Activated CD4-positive, alpha-beta T cell treated with anti-CD3 and anti-CD28 coated beads, Interleukin-10, Interleukin-2, amounts not matched to agents 100 ng/mL and 50 ng/mL, durations not matched to agents 16 hours and 8 hours (primary cell): ENCODE measurements at places on chromosomes 6 and 20.

- no peak for DNase-seq
Observed at GRCh38 chr6:156645097-156645496, 132.1 kb upstream of the ARID1B start.

DNA sequence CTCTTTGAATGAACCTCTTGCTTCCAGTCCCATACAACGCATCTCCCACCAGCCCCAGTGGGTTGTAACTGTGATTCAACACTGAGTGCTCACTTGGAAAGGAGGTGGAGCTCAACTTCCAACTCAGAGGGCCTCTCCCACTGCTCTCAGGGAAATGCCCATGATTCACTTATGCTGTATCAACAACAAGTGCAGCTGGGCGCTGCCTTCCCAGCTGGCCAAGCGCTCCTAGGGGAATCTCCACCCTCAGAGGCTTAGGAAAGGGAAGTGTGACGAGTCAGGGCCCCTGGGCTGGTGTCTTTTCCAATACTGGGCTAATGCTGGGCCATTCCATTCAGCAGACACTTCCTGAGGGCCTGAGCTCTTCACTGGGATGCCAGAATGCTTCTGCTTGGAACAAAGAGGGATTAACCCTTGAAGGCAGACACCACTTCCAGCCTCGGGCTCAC lies 8.1 kb upstream of the OCSTAMP start:
- peak; percentile 67 for DNase-seq

- DNase-seq = no peak
Observed at GRCh38 chr6:131950767-131951575, at the start of gene CCN2. TSS of gene CCN2 (minus strand) at chr6:131951372. CDS start at chr6:131951172, 200 bp downstream.

GRCh38 chr6:161804838-161805237 lies 531.0 kb upstream of the AGPAT4 start:
- DNase-seq = no peak

- no peak for DNase-seq
Observed at GRCh38 chr6:137136065-137136464, 37.4 kb downstream of the IL22RA2 start.

GRCh38 chr6:107156617-107157016 lies 41.3 kb upstream of the BEND3 start:
- no peak for DNase-seq

GRCh38 chr6:134456226-134456625 lies 138.3 kb upstream of the SGK1 start:
- peak; percentile 38 for DNase-seq

DNA sequence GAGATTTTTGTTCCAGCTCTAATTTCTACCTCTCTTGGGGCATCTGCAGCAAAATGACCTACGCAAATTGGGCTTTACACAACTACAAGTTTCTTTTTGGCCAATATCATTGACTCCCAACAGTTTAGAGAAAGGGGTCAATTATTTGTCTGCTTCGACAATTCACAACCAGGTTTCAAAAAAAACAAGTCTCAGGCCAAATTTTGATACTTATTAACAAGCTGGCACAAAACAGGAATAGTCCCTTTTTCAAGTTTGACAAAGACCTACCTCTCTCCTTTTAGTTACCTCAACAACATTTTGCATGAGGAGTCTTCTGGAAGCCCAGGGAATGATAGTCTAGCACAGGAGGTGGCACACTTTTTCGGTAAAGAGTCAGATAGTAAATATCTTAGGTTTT lies 97.9 kb upstream of the TSHZ2 start:
- DNase-seq = no peak

GRCh38 chr6:132227904-132228303 lies 173.4 kb downstream of the MOXD1 start:
- DNase-seq = no peak

DNA sequence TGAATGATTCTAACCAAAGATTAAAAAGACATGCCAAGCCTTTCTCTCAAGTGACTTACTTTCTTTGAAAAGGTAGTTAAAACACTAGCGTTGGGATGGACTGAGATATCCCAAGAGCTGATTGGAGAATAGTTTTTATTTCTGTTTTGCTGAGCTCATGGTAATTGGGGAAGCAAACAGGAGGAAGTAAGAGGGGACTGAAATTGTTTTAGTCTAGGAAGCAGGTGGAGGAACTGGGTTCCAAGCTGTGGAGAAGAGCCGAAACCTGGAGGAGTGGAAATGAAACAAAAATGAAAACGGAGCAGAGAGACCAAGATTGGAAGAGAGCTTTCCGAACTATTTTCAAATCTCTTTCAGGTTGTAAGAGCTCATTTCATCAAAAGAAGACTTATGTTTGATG lies 59.9 kb upstream of the TENT5A start:
- no peak for DNase-seq

DNA sequence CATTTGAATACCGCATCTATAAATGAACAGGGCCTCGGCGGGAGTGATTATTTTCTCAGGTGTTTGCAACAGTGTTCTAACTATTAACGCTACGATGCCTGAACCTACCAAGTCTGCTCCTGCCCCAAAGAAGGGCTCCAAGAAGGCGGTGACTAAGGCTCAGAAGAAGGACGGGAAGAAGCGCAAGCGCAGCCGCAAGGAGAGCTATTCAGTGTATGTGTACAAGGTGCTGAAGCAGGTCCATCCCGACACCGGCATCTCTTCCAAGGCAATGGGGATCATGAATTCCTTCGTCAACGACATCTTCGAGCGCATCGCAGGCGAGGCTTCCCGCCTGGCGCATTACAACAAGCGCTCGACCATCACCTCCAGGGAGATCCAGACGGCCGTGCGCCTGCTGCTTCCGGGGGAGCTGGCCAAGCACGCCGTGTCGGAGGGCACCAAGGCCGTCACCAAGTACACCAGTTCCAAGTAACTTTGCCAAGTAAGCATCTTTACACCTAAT lies 70.9 kb downstream of the HFE start:
- peak; percentile 96 for DNase-seq

GRCh38 chr20:16477632-16478031 lies 95.6 kb downstream of the KIF16B start:
- DNase-seq = no peak

DNA sequence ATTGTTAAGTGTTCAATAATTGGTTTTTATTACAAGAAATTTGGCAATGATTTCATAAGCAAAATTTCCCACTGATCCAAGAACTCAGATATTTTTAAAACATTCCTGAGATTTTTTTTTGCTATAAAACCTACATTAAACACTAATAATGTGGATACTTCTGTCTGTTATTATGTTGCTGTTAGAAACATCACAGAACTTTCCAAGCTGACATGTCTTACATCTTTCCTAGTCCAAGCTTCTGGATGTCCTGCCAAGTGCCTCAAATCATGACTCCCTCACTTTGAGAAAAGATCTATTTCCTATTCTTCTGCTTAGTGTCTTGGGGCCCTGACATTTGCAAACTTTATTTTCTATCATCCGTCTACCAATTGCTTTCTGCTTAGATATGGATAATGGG lies 110.8 kb downstream of the RFPL4B start:
- no peak for DNase-seq

DNA sequence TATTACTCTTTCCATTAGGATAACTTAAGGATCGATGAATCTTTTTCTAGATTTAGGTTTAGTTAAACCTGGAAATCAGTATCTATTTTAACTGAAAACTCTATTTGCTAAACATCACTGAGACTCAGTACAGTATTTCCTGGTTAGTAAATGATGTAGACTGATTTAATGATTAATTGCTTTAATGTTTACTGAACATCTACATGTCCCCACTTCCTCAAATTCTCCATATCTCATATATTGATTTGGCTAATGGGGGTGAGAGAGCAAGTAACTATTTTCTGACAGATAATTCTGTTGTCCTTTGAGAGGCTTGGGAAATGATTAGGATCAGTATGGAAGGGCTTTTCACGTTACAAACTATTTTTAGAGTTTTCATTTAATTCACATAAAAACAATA lies 10.3 kb downstream of the MKKS start:
- no peak for DNase-seq

DNA sequence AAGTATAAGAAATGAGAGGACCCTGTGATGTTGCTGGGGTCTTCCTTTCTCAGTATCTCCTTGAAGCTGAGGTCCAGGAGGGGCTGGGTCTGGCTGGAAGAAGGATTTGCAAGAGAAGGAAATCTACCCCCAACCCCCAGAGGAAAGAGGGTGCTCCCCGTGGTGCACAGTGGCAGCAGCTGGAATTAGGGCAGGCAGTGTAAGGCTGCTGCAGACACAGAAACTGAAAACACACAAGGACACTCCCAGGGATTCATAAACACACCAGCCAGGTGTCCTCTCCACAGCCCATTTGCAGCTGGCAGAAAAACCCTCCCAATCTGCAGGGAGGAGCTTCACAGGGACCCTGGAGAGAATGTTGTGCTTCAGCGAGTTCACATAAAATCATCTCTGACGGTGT lies 297.2 kb downstream of the CDH26 start:
- DNase-seq = no peak

- peak; percentile 75 for DNase-seq
Observed at GRCh38 chr6:32244946-32245398, 21.1 kb upstream of the NOTCH4 start.

- DNase-seq = peak; percentile 52
Observed at GRCh38 chr6:111087871-111088667, 766 bp downstream of the SLC16A10 start.

DNA sequence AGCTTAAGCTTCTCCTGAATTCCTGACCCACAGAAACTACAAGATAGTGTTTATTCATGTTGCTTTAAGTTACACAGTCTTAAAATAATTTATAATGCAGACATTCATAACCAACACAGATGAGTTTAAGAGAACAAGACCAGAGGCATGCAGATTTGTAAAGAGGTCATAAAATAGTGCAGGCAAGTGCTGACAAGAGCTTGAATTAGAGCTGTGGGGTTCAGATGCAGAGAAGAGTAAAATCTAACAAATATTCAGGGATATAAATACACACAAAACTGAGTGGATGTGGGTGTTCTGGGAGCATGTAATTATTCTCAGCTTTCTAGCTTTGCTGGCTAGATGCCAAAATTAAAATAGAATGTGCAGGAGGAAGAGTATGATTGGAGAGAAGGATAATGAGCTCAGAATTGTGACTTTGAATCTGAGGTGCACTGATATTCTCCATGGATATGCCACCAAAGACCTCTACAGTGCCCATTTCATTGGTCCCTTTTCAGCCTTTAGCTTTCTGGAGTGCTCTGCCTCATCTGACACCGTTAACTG lies 291.9 kb upstream of the SGK1 start:
- DNase-seq = no peak

DNA sequence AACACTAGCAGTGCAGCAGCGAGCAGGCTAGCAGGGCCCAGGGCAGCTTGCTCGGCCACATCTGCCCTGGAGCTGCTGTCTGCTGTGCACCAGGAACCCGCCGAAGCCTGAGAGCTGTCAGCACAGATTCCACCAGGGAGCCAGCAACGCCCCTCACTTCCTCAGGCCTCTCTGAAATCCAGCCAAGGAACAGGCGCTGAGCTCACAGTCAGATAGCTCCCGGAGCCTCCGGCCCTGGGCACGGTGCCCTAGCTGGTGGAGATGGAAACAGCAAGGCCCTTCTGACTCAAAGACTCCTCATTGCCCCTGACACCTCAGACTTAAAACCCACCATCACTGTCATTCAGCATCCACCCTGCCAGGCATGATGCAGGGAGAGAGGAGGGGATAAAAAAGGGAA lies 839.4 kb downstream of the MAFB start:
- DNase-seq = no peak

DNA sequence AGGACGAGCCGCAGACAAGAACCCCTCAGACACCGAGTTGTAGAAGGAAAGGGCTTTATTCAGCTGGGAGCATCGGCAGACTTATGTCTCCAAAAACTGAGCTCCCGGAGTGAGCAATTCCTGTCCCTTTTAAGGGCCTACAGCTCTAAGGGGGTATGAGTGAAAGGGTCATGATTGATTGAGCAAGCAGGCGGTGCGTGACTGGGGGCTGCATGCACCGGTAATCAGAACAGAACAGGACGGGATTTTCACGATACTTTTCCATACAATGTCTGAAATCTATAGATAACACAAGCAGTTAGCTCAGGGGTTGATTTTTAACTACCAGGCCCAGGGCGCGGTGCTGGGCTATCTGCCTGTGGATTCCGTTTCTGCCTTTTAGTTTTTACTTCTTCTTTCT lies 226.4 kb upstream of the PLCB4 start:
- no peak for DNase-seq

DNA sequence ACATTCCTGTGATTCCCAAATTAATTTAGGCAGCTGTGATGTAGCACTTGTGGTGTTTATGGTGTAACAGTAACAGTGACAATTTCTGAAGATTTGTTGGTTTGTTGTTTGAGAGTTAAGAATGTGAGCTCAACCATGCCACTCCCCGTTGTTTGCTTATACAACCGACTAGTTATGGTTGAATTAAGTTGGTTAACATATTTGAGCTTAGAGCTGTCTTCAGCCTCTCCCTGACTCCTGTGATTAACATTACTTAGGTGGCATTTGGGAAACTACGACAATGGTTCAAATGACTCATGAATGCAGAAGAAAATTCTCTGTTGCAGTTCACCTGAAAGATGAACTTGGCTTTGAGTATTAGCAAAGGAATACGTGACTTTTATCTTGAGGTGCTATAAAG lies 35.9 kb upstream of the PRL start:
- no peak for DNase-seq

DNA sequence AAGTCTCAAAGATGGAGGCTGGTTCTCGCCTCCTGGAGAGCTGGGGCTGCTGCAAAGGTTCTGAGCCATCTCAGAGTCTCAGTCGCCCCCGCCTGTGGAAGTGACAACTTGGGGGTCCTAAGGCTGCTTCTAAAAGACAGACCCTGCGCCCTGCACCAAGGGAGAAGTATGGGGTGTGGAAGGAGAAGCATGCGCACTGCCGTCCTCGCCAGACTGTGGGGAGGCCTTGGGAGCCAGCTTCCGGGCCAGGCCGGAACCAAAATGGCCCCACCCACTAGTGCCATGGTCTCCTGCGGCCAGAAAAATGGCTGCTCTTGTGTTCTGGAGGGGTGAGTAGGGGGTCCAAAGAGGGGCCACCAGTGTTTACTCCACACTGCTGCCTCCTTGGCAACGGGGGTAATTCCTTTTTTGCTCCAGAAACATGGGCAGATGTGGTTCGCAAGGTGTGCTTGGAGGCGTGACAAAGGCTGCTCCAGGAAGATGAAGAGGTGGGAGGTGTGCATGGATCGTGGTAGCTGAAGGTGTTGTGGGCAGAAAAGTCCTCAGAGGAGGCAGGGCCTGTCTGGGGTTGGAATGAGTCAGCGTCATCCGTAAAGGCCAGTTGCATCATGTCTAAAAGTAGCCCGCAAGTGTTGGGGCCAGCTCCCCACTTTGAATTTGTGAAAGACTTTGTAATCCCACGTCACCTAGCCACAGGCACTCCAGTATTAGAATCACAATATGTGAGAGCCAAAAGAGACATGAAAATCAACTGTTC lies 329.8 kb upstream of the SOX4 start:
- peak; percentile 61 for DNase-seq

- peak; percentile 19 for DNase-seq
Observed at GRCh38 chr6:122476131-122476530, 4.5 kb upstream of the SERINC1 start.

- DNase-seq = no peak
Observed at GRCh38 chr6:133761706-133762105, 127.2 kb upstream of the TCF21 start.

DNA sequence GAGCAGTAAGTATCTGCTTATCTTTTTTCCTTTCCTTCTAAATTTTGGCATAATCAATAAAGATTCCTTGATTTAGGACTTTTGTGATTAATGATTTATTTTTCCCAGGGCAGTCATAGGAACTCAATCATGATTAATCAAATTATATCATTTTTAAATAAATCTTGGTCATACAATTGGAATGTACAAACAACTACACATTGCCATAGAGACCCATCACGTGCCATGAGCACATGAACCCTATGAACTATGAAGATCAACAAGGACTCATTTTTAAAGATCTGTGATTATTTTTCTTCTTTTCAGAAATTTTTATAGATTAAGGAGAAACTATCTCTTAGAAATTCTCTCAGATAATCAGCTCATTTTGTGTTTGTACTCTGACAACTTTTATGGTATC lies 622.4 kb downstream of the BCKDHB start:
- no peak for DNase-seq

GRCh38 chr6:41659935-41660334 lies 21.7 kb downstream of the MDFI start:
- DNase-seq = no peak
